A172 (cell line): ENCODE measurements at places on chromosomes 5 and 9.

DNA sequence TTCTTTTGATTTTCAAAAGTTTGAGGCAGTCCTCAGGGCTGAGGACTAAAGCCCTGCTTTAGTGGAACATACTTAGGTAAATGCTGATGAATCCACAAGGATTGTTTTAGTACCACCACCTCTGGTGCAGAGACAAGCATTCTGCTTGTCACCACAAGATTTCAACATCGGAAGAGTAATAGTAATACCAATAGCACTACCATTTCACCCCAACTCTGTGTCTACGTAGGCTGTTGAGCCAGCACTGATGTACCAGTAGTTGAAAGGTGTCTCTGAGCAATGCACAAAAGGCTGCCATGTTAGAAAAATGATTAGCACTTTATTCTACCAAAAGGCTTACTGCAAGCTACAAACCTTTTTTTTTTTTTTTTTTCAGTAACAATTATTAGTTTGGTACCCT is 213.2 kb upstream of the SLC24A2 start:
- no peak for DNase-seq

GRCh38 chr9:3650994-3651622 is 125.3 kb upstream of the RFX3 start:
- no peak for DNase-seq

GRCh38 chr9:14985419-14985818 is 75.2 kb upstream of the FREM1 start:
- no peak for DNase-seq

GRCh38 chr9:114433086-114433485 is 45.3 kb upstream of the AKNA start:
- no peak for DNase-seq

- no peak for DNase-seq
Measured at GRCh38 chr5:90689064-90689463, 130.5 kb downstream of the ADGRV1 start.

DNA sequence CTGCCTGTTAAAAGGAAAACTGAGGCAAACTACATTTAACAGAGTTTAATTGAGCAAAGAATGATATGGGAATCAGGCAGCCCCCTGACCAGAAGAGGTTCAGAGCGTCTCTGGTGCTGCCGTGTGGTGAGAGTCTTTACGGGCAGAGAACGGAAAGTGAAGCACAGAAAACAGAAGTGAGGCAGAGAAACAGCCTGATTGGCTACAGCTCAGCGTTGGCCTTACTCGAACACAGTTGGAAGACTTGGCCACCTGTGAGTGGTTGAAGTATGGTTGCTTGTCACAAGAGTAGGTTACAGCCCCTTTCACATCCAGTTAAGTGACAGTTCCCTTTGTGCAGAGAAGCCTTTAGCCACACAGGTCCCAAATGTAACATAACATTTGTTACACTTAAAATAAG is 16.9 kb upstream of the FBP1 start:
- DNase-seq: no peak

- no peak for DNase-seq
Measured at GRCh38 chr5:98333921-98334320, 439.5 kb upstream of the RGMB start.

DNA sequence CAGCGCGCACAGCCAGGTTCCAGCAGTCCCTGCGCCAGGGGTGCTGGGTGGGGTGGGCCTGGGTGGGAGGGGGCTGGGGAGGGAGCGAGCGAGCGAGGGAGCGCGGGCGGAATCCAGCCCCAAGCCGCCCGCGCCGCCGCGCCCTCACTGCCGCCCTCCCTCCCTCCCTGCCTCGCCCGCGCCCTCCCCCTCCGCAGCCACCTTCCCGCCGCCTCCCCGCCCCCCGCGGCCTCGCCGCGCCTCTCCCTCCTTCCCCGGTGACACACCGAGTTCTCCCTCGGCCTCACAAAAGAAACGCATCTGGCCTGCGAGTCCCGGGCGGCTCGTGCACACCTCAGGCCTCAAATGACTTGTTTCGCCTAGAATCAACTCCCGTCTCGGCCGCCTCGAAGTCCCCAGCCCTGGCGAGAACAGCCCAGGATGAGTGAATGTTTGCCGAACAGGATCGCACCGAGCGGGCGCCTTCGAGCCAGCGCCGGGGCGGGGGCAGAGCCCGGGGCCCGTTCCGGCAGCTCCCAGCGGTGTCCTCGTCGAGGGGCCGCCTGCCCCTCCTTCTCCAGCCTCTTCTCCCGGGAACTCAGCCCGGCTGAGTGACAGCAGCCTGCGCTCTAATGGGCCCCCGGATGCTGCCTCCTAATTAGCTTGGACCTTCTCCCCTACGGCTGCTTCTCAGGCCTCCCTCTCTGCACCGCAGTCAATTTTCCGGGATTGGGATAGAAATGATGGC is 371 bp upstream of the PITX1 start:
- peak; percentile 65 for DNase-seq

DNA sequence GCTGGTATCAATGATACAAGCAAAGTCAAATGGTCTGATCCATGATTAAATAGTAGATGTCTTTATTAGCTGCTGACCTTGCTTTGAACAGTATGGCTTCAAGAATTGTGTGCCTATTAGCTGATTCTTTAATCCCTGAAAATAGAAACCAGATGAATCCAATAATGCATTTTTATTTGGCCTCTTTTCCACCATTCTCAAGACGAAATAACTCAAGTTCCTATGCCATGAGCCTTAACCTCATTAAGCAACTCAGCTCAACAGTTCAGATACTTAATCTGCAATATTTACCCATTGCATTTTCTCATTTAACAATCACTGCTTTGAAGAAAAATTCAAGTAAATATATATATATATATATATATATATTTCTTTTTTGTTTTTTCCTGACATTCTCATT is 588.6 kb upstream of the MEF2C start:
- DNase-seq: no peak
